GM23248 (cell line): ENCODE measurements at places on chromosomes 2 and 18.
A peak's percentile ranks its signal among the peaks of the same experiment; 100 is the strongest.

DNA sequence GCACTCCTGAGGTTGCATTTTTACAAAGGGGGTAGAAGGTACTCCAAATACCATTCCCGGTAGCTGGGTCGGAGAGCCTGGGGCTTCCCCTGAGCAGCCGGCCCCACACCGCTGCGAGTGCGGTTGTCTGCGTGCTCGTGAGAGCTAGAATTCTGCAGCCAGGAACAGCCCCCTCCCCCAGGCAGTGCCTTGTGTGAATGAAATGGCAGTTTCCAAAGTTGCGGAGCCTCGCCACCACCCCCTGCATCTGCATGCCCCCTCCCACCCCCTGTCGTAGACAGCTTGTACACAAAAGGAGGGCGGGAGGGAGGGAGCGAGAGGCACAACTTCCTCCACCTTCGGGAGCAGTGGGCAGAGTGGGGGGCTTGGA lies 1.1 kb downstream of the MYCN start:
- peaks cover 55% of the 10 kb centered on the region for H3K27me3 ChIP-seq
- no peak overlapping the region for H3K4me3 ChIP-seq
- H3K4me1 ChIP-seq = 0 out of 2 replicates have a peak, but pooled peaks cover 4% of the 10 kb centered on the region
- no peak for DNase-seq
- no peaks in the 10 kb centered on the region for H3K36me3 ChIP-seq
- H3K27ac ChIP-seq = no peak overlapping the region

- H3K27ac ChIP-seq = peak overlapping the region; percentile 97
- H3K4me3 ChIP-seq = peak overlapping the region; percentile 96
- H3K27me3 ChIP-seq = no peaks in the 10 kb centered on the region
- no peaks in the 10 kb centered on the region for H3K36me3 ChIP-seq
- peaks cover 24% of the 10 kb centered on the region for H3K4me1 ChIP-seq
- DNase-seq = peak; percentile 61
Observed at GRCh38 chr2:44360749-44361329, 455 bp downstream of the PREPL start.

GRCh38 chr2:48144777-48145176 lies 238.5 kb upstream of the FBXO11 start:
- no peak for DNase-seq
- no peaks in the 10 kb centered on the region for H3K27me3 ChIP-seq
- no peaks in the 10 kb centered on the region for H3K4me1 ChIP-seq
- no peak overlapping the region for H3K4me3 ChIP-seq
- H3K36me3 ChIP-seq = no peaks in the 10 kb centered on the region

- H3K27ac ChIP-seq = no peak overlapping the region
- H3K4me1 ChIP-seq = no peaks in the 10 kb centered on the region
- no peak for DNase-seq
- H3K27me3 ChIP-seq = no peaks in the 10 kb centered on the region
- no peaks in the 10 kb centered on the region for H3K36me3 ChIP-seq
Observed at GRCh38 chr2:238055841-238056240, 5.0 kb upstream of the SCLY start.

DNA sequence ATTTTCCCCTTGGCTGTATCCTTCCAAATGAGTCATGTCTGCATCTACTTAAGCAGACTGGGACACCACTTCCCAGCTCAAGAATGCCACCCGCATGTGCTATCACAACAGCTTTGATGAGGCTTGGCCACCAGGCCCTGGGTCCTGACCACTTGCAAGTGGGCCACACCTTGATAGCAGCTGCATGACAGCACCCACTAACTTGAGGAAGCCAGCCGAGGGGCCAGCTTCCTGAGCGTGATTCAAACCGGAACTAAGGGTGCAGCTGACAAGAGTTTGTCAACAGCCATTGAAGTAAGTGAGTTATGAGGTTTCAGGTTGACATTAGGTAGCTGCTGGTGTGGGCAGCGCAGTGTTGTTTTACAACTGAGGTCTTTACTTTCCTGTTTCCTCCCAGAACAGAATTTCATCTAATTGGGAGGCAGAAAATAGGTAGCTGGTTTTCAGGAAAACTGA lies 54.4 kb downstream of the EPHA4 start:
- no peak overlapping the region for H3K4me3 ChIP-seq
- peak; percentile 88 for DNase-seq
- H3K27me3 ChIP-seq = no peaks in the 10 kb centered on the region
- no peaks in the 10 kb centered on the region for H3K36me3 ChIP-seq
- peaks cover 28% of the 10 kb centered on the region for H3K4me1 ChIP-seq

DNA sequence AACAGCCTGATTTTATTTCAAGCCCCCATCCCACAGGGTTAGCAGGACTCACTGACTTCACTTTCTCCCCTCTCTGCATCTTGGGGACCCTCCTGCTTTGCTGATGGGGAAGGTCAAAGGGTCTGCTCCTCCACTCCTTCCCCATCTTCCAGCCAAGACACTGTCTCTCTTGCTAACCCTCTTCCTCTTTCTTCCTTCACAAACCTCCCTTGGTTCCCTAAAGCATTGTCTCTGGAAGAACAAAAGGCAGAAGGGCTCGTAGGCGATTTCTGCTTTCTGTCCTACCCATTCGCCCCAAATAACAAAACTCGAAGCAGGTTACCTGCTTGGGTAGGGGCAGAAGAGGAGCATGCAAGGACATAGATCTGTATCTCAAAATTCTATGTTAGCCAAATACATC lies 5.5 kb upstream of the SLC4A3 start:
- H3K27ac ChIP-seq = no peak overlapping the region
- H3K4me3 ChIP-seq = no peak overlapping the region
- H3K4me1 ChIP-seq = no peaks in the 10 kb centered on the region
- no peaks in the 10 kb centered on the region for H3K36me3 ChIP-seq
- peaks cover 6% of the 10 kb centered on the region; the same call in 1 of the 2 replicates for H3K27me3 ChIP-seq
- no peak for DNase-seq

DNA sequence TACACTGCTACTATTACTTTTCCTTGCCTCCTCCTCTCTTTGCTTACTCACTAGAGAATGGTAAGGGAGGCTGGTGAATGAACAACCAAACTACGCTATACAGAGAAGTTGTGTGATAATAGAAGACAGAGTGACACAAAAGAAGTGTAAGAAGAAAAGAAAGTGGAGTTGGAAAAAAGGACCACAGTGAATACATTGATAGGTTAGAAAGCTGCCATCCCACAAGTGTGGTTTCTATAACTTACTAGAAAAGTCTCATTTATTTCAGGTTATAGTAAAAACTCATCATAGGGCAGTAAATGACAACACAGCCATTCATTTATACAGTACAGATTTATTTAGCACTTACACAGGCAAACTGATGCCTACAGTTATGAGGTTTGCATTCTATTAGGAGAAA lies 77.3 kb downstream of the TTC21B start:
- H3K27me3 ChIP-seq = no peaks in the 10 kb centered on the region
- no peak for DNase-seq
- no peak overlapping the region for H3K4me3 ChIP-seq
- peaks cover 4% of the 10 kb centered on the region for H3K36me3 ChIP-seq
- H3K4me1 ChIP-seq = peaks cover 18% of the 10 kb centered on the region

- H3K36me3 ChIP-seq = no peaks in the 10 kb centered on the region
- H3K27me3 ChIP-seq = no peaks in the 10 kb centered on the region
- no peak overlapping the region for H3K4me3 ChIP-seq
- H3K27ac ChIP-seq = no peak overlapping the region
Observed at GRCh38 chr2:207482630-207483029, 47.1 kb upstream of the CREB1 start.

GRCh38 chr2:74379851-74380789 lies at the start of gene DCTN1:
Gene DCTN1 (minus strand): TSS chr2:74380311. CDS start chr2:74380037, 274 bp downstream.
- H3K4me1 ChIP-seq = peaks cover 51% of the 10 kb centered on the region
- peak within 1 kb of the TSS; percentile 64 for H3K27ac ChIP-seq
- peaks cover 8% of the 10 kb centered on the region; the same call in 1 of the 2 replicates for H3K36me3 ChIP-seq
- DNase-seq = peak; percentile 90
- H3K4me3 ChIP-seq = peak within 1 kb of the TSS; percentile 74
- no peaks in the 10 kb centered on the region for H3K27me3 ChIP-seq

DNA sequence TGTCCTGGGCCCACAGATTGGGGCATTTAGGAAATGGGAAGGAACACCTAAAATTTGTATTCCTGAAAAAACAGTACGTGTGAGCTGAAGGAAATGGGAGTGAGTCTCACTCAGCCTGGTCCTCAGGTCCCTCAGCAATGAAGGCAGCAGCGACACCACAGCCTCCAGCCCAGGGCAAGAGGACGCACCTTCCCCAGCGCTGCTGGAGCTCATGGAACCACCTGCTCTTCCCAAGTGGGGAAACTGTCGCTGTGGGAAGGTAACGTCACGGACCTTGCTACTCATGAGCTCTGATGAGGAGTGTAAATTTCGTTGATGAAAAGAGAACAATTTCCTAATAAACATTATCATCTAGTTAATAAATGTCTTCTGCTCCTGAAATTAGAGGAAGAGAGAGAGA lies 323.6 kb downstream of the EIPR1 start:
- H3K27me3 ChIP-seq = no peaks in the 10 kb centered on the region
- no peaks in the 10 kb centered on the region for H3K36me3 ChIP-seq
- no peak overlapping the region for H3K27ac ChIP-seq
- DNase-seq = no peak
- no peaks in the 10 kb centered on the region for H3K4me1 ChIP-seq

- no peak for DNase-seq
- H3K27ac ChIP-seq = no peak overlapping the region
- H3K4me3 ChIP-seq = no peak overlapping the region
- no peaks in the 10 kb centered on the region for H3K27me3 ChIP-seq
Observed at GRCh38 chr2:17232776-17233556, 285.3 kb downstream of the RAD51AP2 start.

GRCh38 chr18:74294526-74294925 lies 2.8 kb upstream of the CYB5A start:
- H3K36me3 ChIP-seq = no peaks in the 10 kb centered on the region
- DNase-seq = peak; percentile 35
- no peak overlapping the region for H3K27ac ChIP-seq
- no peaks in the 10 kb centered on the region for H3K27me3 ChIP-seq
- H3K4me3 ChIP-seq = no peak overlapping the region

GRCh38 chr2:198791623-198792022 lies 666.1 kb downstream of the SATB2 start:
- no peak overlapping the region for H3K4me3 ChIP-seq
- no peaks in the 10 kb centered on the region for H3K4me1 ChIP-seq
- H3K27ac ChIP-seq = no peak overlapping the region
- no peaks in the 10 kb centered on the region for H3K27me3 ChIP-seq
- H3K36me3 ChIP-seq = no peaks in the 10 kb centered on the region

GRCh38 chr2:210460322-210461227 lies 16.0 kb downstream of the LANCL1 start:
- H3K27me3 ChIP-seq = no peaks in the 10 kb centered on the region
- no peak overlapping the region for H3K4me3 ChIP-seq
- no peak overlapping the region for H3K27ac ChIP-seq

- H3K27me3 ChIP-seq = no peaks in the 10 kb centered on the region
- no peak for DNase-seq
- H3K4me1 ChIP-seq = no peaks in the 10 kb centered on the region; the same call in 1 of the 2 replicates
- H3K27ac ChIP-seq = no peak overlapping the region
- no peak overlapping the region for H3K4me3 ChIP-seq
- H3K36me3 ChIP-seq = no peaks in the 10 kb centered on the region
Observed at GRCh38 chr2:120646994-120647393, 88.7 kb upstream of the GLI2 start.

DNA sequence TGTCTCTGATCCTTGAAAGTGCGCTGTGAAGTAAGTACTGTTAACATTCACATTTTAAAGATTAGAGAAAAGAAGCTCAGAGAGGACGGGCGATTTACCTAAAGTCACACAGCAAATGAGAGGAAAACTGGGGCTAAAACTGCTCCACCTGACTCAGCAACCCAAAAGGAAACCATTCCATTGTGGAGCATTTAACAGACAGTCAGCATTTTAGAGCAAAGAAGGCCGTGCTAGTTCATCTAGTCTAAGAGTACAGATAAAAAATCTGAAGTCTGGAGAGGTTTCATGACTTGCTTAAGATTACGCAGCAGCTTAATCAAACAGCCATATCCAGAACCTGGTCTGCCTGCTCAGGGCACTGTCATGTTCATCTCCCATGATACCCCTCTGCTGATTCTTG lies 19.9 kb upstream of the KCNF1 start:
- H3K36me3 ChIP-seq = no peaks in the 10 kb centered on the region
- DNase-seq = no peak
- no peaks in the 10 kb centered on the region for H3K4me1 ChIP-seq
- no peak overlapping the region for H3K4me3 ChIP-seq
- peaks cover 21% of the 10 kb centered on the region for H3K27me3 ChIP-seq

DNA sequence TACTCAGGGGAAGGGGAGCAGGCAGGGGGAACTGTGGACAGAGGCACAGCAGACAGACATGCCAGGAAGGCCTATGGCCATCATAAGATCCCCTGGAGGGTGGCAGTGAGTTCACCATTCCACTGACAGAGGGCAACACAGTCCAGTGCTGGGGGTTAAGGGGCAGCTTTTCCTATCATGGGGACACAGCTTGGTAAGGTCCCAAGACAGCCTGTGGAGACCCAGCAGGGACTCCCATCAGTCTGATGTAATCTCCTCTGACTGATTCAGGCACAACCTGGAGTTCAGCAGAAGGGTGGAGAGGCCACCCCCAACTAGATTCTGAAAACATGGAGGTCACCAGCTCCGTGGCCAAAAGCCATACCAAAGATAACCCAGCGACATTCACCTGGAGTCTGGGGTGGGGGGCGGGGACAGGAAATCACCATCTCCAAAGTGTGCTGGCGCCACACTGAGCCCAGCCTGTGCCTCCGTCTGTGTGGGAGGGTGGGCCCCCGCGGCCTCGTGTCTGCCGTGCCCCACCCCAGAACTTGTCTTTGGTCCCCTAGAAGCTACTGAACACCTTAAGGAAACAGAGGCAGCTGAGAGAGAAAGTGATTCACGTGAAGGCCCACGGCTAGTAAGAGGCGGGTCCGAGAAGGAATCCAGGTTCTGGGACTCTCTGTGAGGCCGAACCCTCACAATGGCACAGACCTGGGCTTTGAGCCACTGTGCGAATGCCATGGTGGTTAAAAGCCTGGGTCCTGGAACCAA lies 28.6 kb downstream of the DNMT3A start:
- no peak for DNase-seq
- no peaks in the 10 kb centered on the region for H3K36me3 ChIP-seq
- H3K27ac ChIP-seq = no peak overlapping the region
- H3K27me3 ChIP-seq = no peaks in the 10 kb centered on the region

DNA sequence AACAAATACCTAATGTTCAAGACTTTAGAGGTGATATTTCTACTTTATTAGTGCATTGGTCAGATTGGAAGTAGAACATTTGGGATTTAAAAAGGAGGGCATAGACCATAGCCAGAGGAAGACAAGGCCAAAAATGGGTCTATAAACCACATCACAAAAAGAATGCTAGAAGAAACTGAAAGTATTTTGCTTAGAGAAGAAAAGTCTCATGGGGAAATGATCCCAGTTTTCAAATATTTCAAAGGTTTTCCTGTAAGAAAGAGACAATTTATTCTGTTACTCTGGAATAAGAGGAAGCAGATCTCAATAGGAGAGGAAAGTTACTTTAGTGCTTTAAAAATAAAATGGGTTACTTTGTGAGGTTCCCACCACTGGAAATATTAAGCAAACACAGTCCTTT lies 341.4 kb downstream of the TNS1 start:
- no peak overlapping the region for H3K4me3 ChIP-seq
- no peak for DNase-seq
- peaks cover 40% of the 10 kb centered on the region for H3K4me1 ChIP-seq
- no peaks in the 10 kb centered on the region for H3K27me3 ChIP-seq
- H3K27ac ChIP-seq = peak overlapping the region; percentile 22; the same call in 1 of the 2 replicates

GRCh38 chr18:3458378-3458777 lies 8.4 kb downstream of the TGIF1 start:
- no peak for DNase-seq
- no peak overlapping the region for H3K4me3 ChIP-seq
- no peaks in the 10 kb centered on the region for H3K27me3 ChIP-seq

- no peak for DNase-seq
- 0 out of 2 replicates have a peak, but pooled peaks cover 3% of the 10 kb centered on the region for H3K4me1 ChIP-seq
- H3K4me3 ChIP-seq = no peak overlapping the region
Observed at GRCh38 chr18:56647071-56647470, 4.1 kb upstream of the WDR7 start.

GRCh38 chr2:186399082-186399644 lies 86.9 kb upstream of the ZC3H15 start:
- no peak for DNase-seq
- H3K4me1 ChIP-seq = no peaks in the 10 kb centered on the region
- no peak overlapping the region for H3K27ac ChIP-seq
- H3K4me3 ChIP-seq = no peak overlapping the region
- H3K36me3 ChIP-seq = no peaks in the 10 kb centered on the region
